ENCODE measurements at places on chromosomes 5 and 9. TPM values are rescaled to one million over a fixed set of nuclear protein-coding genes. Genes with fewer than 3 reads are reported as not detected.

DNA sequence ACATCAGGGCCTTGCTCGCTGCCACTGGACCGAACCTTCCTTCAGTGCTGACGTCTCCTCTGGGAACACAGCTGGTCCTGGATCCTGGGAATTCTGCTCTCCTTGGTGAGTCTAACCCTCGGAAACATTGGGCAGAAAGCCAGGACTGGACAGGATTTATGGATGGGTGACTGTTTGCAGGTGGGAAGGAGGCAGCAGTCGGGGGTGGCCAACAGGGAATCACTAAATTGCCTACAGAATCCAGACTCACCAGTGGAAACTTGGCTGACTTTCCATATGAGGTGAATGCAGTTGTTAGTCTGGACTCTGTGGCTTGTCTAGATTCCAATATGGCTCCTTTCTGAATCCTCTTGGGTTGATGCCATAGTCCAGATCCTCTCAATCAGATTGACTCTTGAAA lies 203.1 kb downstream of the SAXO1 start:
- no peak for DNase-seq

DNA sequence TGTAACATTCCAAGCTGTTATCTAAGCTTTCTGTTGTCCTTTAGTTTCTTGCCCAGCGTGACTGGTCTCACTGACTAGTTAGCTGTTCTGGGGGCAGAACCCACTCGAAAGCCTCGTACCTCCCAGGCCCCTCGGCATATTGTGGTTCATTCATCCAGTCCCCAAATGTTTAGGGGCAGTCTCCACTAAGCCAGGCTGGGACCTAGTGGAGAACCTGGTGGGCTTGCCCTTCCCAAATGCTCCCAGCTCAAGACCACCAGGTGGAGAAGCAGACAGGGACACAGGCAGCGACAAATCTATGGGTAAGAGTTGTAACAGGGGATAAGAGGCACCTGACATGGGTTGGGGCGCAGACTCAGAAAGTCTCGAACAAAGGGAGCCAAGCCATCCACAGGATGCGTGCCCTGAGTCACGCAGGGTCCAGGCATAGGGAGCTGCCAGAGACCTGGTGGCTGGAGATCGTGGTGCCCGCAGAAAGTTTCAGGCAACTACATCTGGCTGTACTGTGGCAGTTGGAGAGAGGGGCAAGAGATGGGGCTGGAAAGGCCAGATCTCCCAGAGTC lies 851 bp upstream of the EEIG1 start:
- no peak for DNase-seq

DNA sequence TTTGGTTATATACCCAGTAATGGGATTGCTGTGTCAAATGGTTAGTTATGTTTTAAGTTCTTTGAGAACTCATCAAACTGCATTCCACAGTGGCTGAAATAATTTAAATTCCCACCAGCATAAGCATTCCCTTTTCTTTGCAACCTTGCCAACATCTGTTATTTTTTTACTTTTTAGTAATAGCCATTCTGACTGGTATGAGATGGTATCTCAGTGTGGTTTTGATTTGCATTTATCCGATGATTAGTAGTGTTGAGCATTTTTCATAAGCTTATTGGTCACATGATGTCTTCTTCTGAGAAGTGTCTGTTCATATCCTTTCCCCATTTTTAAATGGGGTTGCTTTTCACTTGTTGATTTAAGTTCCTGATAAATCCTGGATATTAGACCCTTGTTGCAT lies 435.7 kb upstream of the RIOK2 start:
- no peak for DNase-seq

Gene RNF224
- total RNA-seq, result not detected

DNA sequence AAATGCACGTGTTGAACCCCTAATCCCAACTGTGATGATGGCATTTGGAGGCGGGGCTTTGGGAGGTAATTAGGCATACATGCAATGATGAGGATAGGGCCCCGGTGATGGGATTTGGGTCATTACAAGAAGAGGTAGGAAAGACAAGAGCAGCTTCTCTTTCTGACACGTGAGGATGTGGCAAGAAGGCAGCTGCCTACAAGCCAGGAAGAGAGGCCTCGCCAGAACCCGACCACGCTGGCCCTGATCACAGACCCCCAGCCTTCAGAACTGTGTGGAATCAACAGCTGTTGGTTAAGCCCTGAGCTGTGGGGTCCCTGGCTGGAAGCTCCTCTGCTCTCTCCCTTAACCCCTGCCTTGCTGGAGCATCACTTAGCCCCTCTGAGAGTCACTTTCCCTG lies 57.5 kb downstream of the COL23A1 start:
- DNase-seq, result no peak

Gene SV2C
- total RNA-seq, result 0.88 TPM

DNA sequence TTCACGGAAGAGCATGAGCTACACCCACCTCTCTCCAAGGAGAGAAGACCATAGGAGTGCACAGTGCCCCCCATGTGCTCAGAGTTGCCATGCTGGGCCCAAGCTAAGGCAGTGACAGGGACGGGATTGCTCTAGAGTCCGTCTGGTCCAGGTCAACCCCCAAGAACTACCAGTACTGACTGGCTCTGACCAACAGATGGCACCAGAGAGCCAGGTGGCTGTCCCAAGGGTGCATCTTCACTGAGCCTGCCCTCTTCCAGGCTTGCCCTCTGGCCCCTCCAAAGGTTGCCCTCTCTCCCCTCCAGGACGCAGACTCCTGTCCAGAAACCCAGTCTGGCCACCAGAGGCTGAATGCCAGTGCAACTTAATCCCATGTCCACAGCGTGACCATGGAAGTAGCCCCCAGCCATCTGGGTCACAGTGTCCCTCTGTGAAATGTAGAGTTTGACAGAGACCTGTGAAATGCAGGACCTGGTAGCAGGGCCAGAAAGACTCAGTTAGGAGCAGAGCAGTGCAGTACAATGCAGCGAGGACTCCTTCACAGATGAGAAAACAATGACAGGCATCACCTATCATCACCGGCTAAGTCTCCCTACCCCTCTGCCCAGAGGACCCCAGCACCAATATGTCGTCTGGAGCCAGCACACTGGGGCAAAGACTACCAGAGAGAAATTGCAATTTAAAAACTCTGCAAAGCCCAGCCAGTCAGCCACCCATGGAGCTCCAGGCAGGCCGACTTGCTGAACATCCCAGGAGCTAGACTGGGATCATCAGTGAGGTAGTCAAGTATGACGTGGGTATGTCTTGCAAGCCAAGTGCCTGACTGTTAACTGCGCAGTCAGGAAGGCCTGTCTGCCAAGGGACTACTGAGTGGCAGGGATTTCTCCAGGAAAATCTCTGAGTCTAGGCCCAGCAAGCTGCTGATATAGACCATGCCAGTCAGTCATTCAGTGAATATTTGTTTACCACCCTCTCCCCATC lies 7.7 kb upstream of the SKP1 start:
- DNase-seq, result peak; percentile 79

GRCh38 chr9:33698267-33698666 lies 97.1 kb upstream of the PRSS3 start:
- DNase-seq, result no peak

- DNase-seq, result no peak
Measured at GRCh38 chr9:87944096-87944495, 26.3 kb downstream of the SPATA31C1 start.

Gene SHOC1
- total RNA-seq, result 0.04 TPM

GRCh38 chr9:7461791-7462190 lies 337.8 kb downstream of the DMAC1 start:
- no peak for DNase-seq

Gene CCL21
- total RNA-seq, result not detected

Gene PARP8
- 29.9 TPM for total RNA-seq

- DNase-seq, result no peak
Measured at GRCh38 chr5:64742821-64743220, 25.7 kb downstream of the SREK1IP1 start.

DNA sequence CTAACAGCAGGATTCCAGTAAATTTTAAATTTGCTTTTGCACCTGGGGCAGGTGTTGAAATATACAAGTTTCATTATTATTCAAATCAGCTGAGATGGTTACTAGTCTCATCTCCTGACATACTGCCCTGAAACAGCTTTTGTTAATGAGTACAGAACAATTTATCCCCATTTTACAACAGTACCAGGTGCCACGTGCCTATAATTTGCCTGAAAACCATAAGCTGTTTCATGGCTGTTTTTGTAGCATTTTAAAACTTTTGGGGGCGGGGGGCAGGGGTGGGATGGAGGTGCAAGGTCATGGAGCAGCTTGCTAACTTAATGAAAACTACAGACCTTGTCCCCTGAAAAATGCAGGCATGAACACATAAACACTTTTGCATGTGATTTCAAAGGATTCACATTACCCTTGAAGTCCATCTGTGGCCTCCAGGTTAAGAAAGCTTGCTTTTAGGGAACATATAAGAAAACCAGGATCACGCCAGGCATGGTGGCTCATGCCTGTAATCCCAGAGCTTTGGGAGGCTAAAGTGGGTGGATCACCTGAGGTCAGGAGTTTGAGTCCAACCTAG lies 42.1 kb downstream of the TIMD4 start:
- DNase-seq, result no peak

DNA sequence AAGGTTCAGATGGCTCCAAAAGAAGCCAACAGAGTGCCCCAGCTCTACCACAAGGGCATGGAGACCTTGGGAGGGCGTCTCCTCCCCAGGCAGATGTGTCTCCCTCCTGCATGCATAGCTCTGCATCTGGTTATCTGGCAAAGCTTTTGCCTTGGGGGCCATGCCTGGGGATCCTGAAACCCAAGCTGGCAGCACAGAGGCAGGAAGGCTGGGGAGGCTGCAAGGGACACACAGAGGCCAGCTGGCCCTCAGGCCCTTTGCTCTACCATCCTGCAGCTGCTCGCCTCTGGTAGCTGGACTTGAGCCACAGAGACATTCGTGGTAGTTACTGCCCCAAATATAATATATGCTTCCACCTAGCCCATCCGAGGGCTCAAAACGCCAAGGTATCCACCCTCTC lies 3.9 kb downstream of the SEPTIN8 start:
- no peak for DNase-seq

Gene NKD2
- 1.8 TPM for total RNA-seq

DNA sequence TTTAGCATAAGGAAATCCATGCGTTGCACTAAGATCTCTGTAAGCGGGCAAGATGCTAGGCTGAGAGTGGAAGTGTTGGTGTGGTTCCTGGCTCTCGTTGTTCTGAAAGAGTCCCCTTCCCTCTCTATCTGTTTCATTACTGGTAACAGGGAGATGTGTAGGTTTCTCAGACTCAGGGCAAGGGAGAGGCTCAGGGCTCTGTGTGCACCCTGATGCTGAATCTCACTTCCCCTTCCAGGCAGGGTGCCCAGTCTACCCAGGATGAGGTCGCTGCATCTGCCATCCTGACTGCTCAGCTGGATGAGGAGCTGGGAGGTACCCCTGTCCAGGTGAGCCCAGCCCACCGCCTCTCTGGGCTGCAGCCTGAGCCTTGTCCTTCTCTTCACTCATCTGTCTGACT lies 45.7 kb downstream of the STOM start:
- DNase-seq, result no peak

DNA sequence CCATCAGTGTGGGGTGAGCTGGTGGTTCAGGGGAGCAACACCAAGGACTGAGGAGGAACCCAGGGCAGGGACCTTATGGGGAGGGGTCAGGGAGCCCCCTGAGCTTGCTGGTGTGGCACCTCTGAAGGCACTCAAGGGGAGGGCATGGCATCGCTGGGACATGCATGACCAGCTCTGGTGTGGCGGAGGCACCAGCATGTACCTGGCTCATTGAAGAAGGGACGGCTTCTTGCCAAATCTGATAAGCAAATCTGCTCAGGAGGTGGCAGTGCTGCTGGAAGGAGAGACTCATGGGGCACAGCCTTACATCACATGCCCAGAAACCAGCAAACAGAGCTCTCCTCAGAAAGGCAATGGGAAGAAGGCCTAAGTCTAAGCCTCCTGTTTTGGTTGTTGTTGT lies 421.8 kb downstream of the SEMA5A start:
- DNase-seq, result no peak

GRCh38 chr5:1706428-1706827 lies 93.2 kb downstream of the MRPL36 start:
- DNase-seq, result no peak

Gene EIF4E1B
- total RNA-seq, result not detected

Gene ELP1
- total RNA-seq, result 22.0 TPM

Gene PCDHB9
- not detected for total RNA-seq

DNA sequence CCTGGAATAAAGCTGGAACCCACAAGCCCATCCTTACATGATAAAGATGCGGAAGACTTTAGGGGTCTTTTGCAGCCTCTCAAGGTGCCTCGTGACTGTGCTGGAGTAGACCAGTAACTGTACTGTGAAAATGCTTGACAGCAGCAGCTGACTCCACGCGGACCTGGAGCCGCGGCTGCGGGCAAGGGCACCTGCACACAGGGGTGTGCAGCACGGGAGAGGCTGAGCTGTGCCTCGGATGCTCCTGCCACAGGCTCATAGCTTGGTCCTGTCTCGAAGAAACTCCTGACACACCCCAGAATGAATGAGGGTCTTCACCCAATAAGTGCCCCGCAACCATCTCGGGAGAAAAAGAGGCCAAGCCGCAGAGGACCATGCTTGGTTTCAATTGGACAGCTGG lies 40.3 kb upstream of the CEP72 start:
- no peak for DNase-seq

DNA sequence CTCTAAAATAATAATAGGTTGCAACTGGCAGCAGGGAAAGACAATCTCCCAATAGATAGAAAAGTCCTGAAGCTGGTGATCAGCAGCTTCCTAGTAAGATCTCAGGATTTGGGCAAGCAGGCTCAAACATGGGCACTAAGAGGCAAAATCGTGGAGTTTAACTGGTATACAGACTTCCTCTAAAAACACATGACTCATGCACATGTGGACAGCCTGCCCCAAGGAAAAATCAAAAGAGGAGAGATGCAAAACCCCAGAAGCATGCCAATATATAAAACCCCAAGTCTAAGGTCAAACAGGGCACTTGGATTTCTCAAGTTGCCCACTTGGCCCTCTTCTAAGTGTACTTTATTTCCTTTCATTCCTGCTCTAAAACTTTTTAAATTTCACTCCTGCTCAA lies 62.8 kb downstream of the CDKN2A start:
- no peak for DNase-seq

Measured in activated naive CD4-positive, alpha-beta T cell treated with anti-CD3 and anti-CD28 coated beads, Interleukin-2, amount 50 U/mL, for 72 hours (primary cell).